ENCODE measurements at places on chromosomes 3 and 15.

GRCh38 chr15:64522226-64522823 is 61.9 kb downstream of the ZNF609 start:
- DNase-seq: no peak

- DNase-seq: no peak
Measured at GRCh38 chr3:62229908-62230307, 143.4 kb downstream of the FEZF2 start.

- no peak for DNase-seq
Measured at GRCh38 chr3:185595526-185595925, 9.4 kb downstream of the SENP2 start.

DNA sequence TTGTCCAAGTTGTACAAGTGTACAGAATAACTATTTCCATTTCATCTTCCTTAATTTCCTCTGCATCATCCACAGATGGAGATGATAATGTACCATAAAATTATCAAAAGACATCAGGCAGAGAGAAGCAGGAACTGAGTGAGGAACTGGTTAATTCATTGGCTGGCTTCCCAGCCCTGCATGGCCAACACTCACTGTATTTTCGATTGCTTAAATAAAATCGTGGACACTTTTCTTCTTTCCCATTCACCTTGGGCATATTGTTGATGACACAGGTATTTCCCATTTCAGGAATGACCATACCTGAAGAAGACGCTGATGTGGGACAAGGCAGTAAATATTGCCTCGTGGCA is 144.2 kb upstream of the ABHD17C start:
- DNase-seq: peak; percentile 31

GRCh38 chr3:65006300-65006739 is 318.5 kb upstream of the ADAMTS9 start:
- DNase-seq: peak; percentile 8

DNA sequence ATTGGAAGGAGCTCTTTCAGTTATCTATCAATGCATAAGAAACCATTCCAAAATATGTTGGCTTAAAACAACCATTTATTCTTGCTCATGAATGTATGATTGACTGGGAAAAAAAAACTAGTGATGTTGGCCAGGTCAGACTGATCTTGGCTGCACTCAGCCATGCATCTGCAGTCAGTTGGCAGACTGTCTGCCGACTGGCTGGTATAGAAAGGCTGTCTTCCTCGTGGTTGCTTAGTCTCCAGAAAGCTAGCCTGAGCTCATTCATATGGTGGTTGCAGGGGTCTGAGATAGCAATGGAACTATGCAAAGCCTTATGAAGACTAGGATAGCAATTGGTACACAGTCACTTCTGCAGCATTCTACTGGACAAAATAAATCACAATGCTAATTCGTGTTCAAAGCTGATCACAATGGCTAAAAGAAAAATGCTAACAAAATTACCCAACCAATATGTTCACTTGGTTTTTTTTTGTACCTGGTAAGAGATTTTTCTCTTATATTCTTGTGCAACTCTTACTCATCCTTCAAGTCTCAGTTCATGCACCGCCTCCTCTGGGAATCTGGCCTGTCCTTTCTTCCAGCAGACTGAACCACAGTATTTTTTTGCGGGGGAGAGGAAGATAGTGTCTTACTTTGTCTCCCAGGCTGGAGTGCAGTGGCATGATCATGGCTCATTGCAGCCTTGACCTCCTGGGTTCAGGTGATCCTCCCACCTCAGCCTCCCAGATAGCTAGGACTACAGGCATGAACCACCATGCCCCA is 126.8 kb downstream of the KCNAB1 start:
- no peak for DNase-seq

DNA sequence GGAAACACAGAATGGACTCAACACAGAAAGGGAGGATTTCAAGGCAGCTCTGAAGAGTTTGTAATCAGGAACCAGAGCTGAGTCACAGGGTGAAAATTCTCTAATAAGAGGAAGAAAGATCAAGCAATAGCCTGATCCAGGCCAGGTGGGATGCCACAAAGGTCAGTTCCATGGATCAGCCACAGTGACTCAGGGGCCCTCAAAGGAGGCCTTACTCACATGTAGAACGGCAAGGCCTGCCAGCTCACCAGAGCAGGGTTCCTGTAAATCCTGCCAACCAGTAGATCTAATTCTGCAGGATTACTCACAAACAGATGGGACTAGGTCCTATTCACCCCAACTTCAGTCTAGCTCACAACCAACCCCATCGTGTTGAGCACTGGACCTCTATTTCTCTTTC is 78.3 kb upstream of the PPP2R3A start:
- no peak for DNase-seq

GRCh38 chr15:89177633-89178306 is 43.6 kb downstream of the RLBP1 start:
- peak; percentile 75 for DNase-seq

DNA sequence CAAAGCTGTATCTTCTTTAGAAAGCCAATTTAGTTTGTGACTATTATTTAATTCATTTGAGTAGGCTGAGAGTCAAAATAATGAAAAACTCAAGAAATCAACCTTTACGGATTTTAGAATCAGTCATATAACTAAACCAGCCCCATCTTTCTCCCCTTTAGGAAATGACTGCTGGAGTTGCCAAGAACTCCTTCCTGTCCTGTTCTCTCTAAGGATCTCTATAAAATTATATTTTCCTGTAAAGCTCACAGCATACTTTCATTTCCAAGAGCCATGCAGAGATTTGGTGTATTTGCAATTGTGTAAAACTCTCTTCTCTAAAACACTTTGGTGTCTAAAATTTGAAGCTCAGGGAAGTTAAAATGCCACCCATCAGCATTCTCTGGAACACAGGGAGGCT is 323.4 kb upstream of the GBE1 start:
- DNase-seq: no peak

GRCh38 chr3:49568965-49569364 is 14.7 kb downstream of the BSN start:
- DNase-seq: no peak

DNA sequence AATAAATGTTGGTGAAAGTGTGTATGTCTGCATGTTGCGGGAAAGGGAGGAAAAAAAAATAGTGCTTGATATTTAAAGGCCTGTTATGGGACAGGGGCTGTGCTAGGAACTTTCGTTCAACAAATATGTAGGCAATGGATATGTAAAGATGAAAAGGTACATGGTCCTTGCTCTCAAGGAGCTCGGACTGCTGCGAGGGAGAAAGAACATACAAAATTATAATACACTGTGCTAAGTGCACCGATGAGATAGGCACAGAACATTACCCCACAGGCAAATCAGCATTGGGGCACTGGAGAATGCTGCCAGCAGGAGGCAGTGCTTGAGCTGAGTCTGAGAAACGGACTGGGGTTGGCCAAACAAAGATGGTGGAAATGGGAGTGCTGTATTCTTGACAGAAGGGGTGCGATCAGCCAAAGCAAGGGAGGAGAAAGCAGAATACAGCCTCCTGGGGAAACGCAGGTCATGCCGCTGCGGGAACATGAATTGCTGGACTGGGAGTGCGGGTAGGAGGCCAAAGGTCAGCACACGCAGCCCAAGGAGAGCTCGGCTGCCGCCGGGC is 649 bp downstream of the C15orf40 start:
- peak; percentile 72 for DNase-seq

DNA sequence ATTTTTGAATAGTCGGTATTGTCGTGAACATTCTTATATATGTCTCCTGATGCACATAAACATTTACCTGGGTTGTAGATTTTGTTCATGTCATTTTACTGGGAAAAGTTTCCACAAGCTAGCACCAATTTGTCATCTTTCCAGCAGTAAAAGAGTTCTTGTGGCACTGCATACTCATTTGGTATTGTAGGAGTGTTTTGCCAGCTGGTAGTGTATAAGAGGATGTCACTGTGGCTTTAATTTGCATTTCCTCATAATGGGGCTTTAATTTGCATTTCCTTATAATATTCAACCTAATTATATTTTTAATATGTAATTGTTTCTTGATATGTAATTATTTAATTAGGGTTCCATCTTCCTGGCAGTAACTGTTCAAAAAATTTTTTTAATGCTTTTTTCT is 21.2 kb upstream of the TNFSF10 start:
- DNase-seq: no peak

GRCh38 chr3:164230385-164231094 is 847.8 kb downstream of the SI start:
- DNase-seq: no peak

- no peak for DNase-seq
Measured at GRCh38 chr15:68405378-68406250, 26.3 kb downstream of the ITGA11 start.

DNA sequence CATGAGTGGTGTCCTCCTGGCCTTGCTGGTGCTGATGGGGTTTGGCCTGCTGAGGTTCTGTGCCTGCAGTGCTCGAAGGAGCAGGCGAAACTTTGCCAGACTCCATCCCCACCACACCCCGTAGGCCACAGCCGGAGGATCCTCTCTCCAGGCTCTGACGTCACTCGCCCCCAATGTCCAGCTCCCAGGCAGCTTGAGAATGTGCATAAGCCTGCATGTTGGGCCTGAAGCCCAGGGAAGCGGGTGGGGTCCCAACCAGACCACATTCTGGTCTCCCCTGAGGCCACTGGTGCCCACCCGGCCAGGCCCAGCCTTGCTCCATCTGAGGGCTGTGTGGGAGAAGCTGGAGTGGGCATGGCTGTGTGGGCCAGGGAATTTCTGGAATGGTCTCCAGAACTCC is 109.8 kb downstream of the ASB7 start:
- DNase-seq: peak; percentile 61

DNA sequence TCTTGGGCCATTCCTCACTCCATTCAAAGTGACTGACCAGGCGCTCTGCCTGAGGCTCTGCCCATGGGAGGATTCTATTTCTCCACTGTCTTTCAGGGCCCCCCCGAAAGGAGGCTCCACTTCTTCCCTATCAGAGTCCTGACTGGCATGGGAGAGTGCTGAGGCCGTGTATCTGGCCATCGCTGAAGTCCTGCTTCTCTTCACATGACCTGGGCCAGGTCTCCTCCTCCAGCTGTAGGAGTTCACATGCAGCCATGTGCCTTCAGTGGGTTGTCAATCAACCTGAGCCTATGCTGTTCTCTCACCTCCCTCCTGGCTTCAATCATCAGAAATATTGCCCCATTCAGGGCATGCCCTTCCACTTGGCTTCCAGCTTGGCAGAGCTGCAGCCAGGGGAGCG is 12.8 kb upstream of the APBA2 start:
- DNase-seq: no peak

GRCh38 chr15:66822114-66822513 is 120.1 kb downstream of the SMAD6 start:
- DNase-seq: no peak

- no peak for DNase-seq
Measured at GRCh38 chr15:34651997-34652725, 68.7 kb upstream of the GOLGA8B start.

DNA sequence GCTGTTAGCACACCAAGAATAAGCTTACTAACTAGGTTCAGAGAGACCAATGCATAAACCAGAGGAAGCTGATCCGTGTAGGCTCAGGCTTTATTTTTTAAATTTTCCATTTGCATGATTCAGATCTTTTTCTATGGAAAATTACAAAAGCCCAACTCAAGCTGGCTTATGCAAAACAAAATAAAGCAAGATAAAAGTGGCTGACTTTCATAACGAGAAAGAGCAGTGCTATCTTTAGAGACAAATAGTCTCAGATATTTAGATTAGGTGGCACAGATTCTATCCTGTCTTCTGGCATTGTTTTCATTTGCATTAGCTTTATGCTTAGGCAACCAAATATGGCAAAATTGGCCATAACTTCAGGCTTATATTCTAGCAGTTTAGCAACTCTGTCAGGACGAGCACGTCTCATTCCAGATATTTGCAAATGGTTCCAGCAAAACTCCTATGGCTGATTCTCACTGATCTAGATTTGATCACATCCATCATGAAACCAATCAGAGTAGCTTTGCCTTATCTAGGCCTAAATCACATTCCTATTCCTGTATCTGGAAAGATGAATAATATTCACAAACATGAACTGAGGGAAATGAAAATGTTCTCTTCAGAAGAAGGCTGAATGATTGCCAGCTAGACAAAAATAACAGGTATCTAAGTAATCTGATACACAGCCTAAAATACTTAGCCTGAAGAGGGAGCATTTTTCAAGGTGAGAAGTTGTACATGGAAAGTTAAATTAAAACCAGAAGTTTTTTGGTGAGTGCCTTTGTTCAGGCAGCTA is 216.4 kb upstream of the DPPA4 start:
- DNase-seq: peak; percentile 18

DNA sequence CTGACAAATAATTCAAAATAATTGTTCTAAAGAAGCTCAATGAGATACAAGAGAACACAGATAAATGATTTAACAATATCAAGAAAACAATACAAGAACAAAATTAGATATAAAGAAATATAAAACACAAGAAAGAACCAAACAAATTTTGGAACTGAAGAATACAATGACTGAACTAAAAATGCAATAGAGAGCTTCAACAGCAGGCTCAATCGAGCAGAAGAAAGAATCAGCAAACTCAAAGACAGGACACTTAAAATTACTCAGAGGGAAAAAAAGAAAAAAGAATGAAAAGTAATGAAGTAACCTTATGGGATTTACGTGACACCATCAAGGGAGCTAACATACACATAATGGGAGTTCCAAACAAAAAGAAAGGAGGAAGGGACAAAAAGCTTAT is 32.1 kb downstream of the CCDC54 start:
- DNase-seq: no peak

DNA sequence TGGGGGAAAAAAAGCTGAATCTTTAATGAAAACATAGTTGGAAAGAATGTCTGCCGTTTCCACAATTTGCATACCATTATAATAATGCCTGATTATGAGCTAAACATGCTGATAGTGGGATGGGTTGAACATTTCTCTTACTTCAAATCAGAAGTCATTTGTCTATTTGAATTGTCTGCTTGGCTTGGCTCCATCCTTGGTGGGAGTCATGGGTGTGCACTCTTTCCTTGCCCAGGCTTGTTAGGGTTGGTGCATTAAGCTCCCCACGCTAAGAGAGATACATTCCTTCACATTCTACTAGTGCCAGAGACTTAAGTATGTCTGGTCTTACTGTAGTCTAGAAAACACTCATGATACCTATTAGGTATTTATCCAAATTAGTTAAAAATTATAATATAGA is 121.4 kb upstream of the RARB start:
- no peak for DNase-seq

DNA sequence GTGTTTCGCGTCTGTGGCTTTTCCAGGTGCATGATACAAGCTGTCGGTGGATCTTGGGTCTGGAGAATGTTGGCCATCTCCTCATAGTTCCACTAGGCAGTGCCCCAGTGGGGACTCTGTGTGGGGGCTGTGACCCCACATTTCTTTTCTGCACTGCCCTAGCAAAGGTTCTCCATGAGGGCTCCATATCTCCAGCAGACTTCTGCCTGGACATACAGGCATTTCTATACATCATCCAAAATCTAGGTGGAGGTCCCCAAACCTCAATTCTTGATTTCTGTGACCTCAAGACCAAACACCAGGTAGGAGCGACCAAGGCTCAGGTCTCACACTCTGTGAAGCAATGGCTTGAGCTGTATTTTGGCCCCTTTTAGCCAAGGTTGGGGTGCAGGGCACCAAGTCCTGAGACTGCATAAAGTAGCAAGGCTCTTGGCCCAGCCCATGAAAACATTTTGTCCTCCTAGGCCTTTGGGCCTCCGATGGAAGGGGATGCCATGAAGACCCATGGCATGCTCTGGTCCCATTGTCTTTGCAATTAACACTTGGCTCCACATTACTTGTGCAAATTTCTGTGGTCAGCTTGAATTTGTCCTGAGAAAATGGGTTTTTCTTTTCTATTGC is 615.3 kb downstream of the ZBBX start:
- DNase-seq: no peak
